ENCODE measurements at places on chromosomes 2 and 18. TPM values are rescaled to one million over a fixed set of nuclear protein-coding genes. Genes with fewer than 3 reads are reported as not detected.

Gene STAT4
- 0.37 TPM for total RNA-seq

Gene ALPG
- not detected for total RNA-seq

DNA sequence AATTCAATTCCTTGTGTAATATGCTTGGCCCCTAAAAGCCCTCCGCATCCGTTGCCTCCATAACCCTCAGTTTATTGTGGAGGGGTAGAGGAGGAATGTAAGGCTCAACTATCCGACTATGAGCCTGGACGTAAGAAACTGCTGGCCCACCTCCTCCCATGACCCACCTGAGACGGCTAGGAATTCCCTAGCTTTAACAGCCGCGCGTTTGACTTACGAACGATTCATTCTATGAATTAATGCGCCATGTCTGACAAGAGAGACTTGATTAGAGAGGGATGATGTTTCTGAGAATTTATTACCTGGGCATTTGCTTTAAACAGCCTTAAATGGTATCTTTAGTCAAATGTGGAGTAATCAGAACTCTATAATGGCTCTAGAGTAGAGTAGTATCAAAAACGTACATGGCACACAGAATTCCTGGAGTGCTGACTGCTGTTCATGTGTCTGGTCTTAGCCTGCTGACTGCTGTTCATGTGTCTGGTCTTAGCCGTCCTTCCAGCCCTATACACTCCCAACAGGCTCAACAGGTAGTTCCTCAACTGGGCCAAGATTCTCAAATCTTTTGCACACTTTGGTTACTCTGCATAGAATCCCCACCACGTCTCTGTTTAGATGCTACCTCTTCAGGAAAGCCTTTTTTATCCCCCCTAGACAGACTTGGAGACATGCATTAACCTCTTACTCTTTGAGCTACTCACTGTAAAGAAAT, 899 bp upstream of the GFPT1 start:
- no peak for DNase-seq

GRCh38 chr2:196372811-196373664, 201.7 kb upstream of the STK17B start:
- DNase-seq = no peak

DNA sequence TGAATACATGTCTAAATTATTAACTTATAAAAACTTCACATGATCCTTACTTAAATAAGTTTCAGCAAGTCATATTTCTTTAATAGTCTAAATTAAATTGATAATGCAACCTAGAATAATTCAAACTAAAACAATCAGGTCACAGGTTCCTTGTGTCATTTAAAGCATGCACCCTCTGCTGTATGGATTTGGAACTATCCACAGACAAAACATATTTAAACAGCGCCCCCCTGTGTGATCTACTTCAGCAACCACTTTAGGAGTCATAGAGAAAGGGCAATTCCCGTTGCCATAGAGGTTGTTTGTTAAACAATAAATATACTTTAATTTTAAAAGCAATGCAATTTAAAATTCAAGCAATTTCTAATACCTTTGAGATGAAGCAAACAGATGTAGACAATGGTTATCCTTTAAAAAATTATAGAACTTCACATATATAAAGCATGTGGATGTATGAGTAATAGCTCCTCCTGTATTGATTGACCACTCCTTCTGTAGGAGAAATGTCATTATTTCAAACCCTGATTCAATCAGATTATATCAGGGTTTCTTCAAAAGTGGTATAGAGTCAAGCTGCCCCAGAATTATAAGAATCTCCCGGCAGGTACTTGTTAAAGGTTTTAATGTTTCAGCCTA, 21.2 kb downstream of the GRB14 start:
- peak; percentile 70 for DNase-seq

DNA sequence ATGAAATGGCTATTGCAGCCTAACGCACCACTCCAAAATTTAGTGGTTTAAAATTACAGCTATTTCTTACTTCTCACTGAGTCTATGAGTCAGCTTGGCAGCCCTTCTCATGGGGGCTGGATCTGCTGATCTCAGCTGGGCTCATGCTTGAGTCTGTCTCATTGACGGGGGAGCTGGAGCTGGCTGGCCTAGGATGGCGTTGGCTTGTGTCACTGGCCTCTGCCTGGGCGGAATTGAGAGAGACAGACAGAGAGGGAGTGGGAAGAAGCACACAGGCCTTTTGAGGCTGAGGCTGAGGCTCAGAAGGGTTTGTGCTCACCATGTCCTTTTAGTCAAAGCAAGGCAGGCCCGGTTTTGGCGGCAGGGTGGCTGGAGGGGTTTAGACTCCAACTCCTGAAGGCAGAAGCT, 412.1 kb upstream of the MYT1L start:
- DNase-seq = peak; percentile 18

DNA sequence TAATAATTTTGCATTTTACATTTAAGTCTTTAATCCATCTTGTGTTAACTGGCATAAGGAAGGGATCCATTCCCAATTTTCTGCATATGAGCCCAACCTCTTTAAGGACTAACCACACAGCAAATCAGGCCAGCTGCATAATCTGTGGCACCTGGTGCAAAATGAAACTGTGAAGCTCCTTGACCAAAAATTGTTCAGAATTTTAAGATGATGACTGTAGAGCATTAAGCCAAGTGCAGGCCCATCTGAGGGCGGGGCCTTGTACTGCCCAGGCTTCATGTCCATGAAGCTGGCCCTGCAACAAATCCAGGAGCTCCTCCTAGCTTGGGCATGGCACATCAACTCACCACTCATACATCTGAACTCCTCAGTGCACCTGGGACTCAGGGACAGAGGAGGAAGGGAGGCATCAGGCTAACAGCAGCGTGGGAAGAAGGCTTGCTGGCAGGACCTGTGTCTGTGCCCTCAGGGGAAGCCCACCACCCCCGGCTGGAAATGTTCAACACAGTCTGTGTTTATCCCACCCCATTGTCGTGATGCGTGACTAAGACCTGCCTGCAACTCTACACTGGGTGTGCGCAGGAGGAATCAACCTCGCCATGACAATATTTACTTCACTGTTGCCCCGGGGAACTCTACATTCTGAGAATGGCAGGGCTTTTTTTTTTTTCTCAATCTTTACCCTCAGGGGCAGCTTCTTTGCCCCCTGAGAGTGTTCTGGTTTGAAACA, 128.9 kb upstream of the SIX2 start:
- DNase-seq = no peak

GRCh38 chr2:236712304-236712703, 142.7 kb downstream of the ACKR3 start:
- DNase-seq = peak; percentile 54

Measured in M059J (cell line).